ENCODE measurements at places on chromosomes 13 and 19.

- DNase-seq: no peak
These were observed 11.9 kb upstream of the ZNF57 start for GRCh38 chr19:2888731-2889224.

- DNase-seq: no peak
These were observed 27.3 kb downstream of the PTPRS start for GRCh38 chr19:5313307-5313706.

GRCh38 chr19:737591-738093 is 13.3 kb upstream of the MISP start:
- DNase-seq: peak; percentile 42

GRCh38 chr13:74869846-74870245 is 612.1 kb downstream of the TBC1D4 start:
- no peak for DNase-seq

GRCh38 chr13:64371045-64371444 is 2859.1 kb downstream of the PCDH9 start:
- DNase-seq: no peak

DNA sequence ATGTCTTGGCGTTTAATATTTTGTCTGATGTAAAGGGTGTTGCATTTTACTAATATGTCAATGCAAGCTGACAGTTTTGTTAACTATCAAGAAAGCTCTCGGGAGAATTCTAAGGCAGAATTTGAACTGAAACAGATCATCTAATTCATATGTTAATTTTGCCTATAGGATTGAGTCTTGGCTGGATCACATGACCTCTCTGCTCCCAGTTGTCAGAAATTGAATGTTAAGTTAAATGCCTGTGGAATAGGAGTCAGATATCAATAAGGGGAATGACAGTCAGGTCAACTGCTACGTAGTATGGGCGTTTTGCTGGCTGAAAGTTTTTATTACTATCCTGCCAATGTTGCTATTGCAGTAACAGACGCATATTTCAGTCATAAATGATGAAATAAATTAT is 358.5 kb downstream of the MYO16 start:
- no peak for DNase-seq

DNA sequence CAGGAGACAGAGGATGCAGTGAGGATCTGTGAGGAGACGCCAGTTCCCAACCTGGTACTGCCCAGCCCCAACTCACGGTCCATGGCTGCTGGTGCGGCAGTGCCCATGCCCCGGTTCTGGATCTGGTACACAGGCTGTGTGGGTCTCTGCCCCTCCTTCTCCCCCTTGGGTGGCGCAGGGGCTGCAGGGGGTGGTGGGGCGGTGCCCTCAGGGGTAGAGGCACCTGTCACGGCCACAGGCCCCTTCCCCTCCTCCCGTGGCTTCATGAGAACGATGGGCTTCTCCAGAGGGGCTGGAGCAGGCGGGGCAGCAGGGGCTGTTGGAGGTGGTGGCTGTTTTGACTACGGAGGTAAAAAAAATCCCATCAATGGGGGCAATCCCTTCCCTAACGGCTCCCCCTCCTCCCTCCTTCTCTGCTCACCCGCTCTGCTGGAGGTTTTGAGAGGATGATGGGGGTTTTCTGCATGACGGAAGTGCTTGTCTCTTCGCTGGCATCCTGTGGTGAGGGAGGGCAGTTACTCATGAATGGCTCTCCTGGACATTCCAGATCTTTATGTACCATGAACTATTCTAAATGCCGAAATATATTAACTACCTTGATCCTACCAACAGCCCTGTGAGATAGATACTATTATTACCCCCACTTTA is 7.1 kb downstream of the SMG9 start:
- no peak for DNase-seq

DNA sequence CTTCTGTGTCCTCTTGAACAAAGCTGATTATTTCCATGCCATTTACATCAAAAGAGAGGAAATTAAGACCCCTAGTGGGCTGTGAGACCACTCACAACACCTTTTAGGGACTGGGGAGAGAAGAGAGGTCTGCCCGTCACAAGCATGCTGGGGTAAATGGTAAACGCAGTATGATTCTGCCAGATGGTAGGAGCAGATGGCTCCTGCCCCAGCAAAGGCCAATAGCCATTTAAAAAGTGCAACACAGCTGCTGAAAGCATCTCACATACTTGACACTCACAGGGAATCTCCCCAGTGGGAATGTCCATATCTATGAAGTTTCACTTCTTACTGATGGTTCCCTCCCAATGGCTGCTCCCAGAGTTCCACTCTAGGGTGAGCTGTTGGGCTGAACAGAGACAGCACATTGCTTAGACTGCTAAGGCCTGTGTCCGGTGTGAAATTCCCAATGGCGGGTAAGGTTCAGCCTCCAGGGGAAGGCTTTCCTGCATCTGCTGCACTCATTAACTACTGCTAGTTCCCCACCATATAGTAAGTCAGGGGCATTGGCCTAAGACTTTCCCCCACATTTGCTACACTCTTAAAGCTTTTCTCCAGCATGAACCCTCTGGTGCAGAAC is 7.4 kb downstream of the ZNF671 start:
- no peak for DNase-seq

- no peak for DNase-seq
These were observed 114.0 kb downstream of the KCTD12 start for GRCh38 chr13:76772241-76772640.

DNA sequence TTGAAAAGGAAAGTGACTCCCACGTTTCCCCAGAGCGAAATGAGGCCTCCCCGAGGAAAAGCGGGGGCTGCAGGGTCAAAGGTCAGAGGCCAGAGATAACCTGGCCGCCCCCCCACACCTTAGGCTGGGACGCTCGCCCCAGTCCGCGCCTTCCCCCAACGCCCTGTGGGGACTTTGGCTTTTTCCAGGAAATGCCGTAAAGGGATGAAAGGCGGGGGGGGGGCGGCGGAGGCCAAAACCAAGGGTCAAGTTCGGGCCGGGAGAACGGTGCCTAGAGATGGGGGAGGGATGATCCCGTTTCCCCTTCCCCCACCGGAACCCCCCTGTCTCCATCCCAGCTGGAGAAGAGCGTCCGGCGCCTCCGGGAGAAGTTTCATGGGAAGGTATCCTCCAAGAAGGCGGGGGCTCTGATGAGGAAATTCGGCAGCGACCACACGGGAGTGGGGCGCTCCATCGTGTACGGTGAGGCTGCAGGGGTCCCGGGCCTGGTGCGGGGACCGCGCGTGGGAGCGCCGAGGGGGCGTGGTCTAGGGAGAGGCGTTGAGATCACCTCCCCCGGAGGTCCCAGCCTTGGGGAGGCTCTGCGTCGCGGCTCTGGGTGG is 575 bp downstream of the SHFL start:
- DNase-seq: no peak

DNA sequence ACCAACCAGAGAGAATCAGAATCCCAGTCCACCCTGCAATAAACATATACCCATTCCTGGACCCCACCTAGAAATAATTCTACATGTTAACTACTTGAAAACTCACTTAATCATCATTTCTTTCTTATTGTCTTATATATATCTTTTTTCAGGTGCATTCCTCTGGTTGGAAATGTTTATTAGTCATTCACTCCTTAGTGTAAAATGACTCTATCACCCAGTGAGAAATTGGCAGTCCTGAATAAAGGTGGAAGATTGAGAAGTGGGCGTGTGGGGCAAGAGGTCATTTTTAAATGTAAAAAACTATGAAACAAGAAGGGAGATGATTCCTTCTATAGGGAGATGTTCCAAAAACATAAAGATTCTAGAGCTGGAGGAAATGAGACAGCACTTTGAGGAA is 101.2 kb upstream of the MBNL2 start:
- no peak for DNase-seq

DNA sequence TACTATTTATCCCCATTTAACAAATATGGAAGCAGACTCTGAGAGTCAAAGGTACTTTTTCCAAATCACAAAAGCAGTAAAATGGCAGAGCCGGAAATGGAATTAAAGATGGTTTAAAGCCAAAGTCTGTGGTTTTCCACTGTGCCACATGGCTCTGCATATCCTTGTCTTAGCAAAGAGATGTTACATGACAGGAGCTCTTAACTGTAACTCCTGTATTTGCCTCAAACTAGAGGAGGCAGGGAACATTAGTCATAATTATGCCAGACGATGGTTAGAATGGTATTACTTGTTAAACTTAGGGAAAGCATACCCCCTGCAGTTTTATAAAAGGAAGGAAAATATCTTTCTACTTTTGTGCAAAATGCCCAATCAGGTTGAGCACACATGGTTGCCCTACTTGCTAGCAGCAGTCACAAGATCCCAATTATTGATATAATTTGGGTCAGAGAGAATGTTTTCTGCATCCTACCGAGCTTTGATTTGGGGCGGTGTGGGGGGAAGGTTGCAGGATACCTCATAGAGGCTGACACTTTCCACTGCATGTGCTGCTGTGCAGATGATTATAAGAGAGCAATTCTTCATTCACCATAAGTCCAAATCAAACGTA is 42.0 kb upstream of the MAB21L1 start:
- no peak for DNase-seq

- no peak for DNase-seq
These were observed 24.2 kb downstream of the RASA3 start for GRCh38 chr13:114108141-114108761.

- no peak for DNase-seq
These were observed 14.5 kb upstream of the TPP2 start for GRCh38 chr13:102582256-102582655.

- no peak for DNase-seq
These were observed 408.0 kb downstream of the DIAPH3 start for GRCh38 chr13:59755632-59756290.

GRCh38 chr13:110914081-110914330 is 863 bp downstream of the ANKRD10 start:
- DNase-seq: no peak

DNA sequence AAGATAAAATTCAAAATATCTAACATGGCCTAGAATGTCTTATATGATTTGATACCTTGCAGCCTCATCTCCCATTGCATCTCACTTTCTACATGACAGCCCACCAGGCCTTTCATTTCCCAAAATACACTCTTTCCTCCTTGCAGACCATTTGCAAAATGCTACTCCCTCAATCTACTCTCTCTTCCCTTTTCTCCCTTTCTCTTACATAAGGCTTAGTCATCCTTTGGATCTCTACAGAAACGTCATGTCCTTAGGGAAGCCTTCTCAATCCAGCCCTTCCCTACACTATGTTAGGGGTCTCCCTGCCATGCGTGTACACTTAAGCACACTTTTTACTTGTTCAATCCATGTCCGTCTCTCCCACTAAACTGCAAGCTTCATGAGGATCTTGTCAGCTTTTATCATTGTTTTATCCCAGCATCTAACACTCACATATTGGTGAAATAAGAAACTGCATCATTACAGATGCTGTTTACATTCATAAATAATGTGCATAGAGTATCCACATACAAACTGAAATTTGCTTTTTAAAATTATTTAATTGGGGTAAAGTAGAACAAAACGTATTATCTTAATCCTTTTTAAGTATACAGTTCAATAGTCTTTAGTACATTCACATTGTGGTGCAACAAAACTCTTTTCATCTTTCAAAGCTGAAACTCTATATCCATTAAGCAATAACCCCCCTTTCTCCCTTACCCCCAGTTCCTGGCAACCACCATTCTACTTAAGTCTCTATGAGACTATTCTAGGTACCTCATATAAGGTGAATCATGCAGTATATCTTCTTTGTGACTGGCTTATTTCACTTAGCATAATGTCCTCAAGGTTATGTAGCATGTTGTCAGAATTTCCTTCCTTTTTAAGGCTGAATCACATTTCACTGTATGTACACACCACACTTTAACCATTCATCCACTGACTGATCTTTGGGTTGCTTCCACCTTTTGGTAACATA is 11.5 kb upstream of the WBP4 start:
- no peak for DNase-seq

DNA sequence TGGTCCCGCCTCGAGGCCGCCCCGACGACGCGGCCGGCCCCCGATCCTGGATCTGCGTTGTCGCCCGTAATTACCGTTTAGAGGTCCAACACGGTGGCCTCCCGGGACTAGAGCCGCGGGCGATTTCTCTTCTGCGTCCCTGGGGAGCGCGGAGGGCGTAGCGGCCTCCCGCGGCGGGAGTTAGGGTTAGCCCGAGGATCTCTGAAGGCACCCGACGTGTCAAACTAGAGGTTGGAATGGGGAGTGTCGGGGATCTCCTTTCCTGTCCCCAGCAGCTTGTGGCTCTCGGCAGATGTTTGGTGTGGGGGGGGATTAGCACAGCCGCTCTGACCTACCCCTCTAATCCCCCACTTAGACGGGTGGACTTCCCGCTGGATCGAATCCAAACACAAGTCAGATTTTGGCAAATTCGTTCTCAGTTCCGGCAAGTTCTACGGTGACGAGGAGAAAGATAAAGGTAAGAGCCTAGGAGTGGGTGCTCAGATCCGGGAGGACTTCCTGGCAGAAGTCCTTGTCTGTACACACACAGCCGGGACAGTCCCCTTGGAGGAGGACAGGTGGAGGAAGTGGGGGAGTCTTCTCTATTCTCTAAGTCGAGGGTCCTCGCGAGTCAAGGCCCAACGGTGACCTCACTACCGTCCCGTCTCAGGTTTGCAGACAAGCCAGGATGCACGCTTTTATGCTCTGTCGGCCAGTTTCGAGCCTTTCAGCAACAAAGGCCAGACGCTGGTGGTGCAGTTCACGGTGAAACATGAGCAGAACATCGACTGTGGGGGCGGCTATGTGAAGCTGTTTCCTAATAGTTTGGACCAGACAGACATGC is 581 bp downstream of the CALR start:
- no peak for DNase-seq

DNA sequence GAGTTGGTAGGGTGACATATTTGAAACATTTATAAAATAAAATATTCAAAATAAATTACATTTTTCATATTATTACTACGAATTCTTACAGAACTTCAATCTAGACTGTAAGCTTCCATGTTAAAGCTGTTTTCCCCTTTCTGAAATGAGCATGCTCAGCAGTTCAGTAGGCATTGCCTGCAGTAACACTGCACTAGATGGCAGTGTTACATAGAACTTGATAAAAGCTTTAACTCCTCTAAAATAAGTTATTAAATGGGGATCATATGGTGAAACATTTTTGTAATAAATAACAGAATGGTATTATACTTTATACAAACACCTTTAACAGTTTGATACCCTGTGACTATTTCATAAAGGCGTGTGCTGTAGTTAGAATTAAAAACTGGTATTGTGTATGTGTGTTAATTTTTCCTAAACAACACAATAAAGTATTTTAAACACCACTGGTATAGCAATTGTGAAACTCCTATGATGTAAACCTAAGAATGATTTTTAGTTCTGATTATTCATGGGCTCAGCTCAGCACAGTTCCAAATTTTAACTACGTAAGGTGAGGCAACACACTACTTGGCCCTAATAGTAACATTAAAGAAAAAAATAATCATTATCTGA is 11.6 kb upstream of the GPR18 start:
- DNase-seq: no peak
